ENCODE measurements at places on chromosomes 5 and 9. TPM values are rescaled to one million over a fixed set of nuclear protein-coding genes. Genes with fewer than 3 reads are reported as not detected.

Gene CDK7
- total RNA-seq = 43.7 TPM

Gene KIAA0825
- total RNA-seq = 3.6 TPM

Gene MBLAC2
- total RNA-seq = 2.6 TPM

Gene ADGRV1
- total RNA-seq = 0.17 TPM

Gene ECM2
- total RNA-seq = 6.8 TPM
